BJ (cell line): ENCODE measurements at places on chromosomes 6 and 20.

GRCh38 chr6:80211286-80211685, 104.8 kb downstream of the BCKDHB start:
- no peak for DNase-seq

DNA sequence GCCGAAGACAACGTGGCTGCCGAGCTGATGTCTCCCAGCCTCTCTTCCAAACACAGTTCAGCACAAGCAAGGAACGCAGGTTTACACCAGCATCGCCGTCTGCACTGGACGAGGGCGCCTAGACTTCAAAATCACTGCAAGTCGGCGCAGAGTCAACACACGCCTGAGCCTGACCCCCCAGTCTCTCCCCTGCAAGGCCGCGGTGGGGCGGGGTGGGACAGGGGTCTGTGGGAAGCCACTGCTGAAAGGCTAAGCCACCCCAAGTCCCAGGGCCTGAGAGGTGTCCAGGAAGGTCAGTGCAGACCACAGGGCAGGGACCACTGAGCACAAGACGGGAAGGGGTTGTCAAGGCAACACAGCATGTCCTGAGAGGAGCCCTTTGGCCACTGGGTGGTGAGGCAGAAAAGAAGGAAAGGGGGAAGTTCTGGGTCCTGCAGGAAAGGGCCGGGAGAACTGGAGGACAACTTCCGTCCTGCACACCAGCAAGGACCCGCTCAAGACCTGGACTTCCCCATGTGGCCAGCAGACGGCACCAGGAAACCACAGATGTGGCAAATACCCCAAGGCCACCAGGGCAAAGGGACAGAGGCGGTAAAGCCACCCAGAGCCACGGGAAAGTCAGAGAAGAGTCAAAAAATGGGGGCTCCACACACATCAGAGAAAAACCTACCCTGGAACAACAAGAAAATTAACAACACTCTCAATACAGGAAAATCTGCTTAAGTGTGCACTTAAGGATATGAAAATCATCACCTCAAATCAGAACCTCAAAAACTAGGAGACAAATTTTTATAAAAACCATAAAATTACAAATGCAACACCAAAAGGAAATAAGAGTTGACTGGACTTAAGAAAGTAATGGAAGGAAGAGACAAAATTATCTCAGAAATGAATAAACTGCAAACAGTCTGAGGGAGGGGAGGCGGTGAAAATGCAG, 84.8 kb downstream of the TAF4 start:
- no peak for DNase-seq

- DNase-seq, result no peak
Measured at GRCh38 chr6:168641446-168641845, 200.5 kb downstream of the SMOC2 start.

- no peak for DNase-seq
Measured at GRCh38 chr20:22924949-22925612, 110.0 kb upstream of the SSTR4 start.

GRCh38 chr6:22681761-22682160, 112.4 kb downstream of the HDGFL1 start:
- DNase-seq, result no peak

GRCh38 chr6:48619771-48620170, 508.8 kb upstream of the PTCHD4 start:
- no peak for DNase-seq

GRCh38 chr6:35179901-35180535, 33.7 kb upstream of the SCUBE3 start:
- no peak for DNase-seq

DNA sequence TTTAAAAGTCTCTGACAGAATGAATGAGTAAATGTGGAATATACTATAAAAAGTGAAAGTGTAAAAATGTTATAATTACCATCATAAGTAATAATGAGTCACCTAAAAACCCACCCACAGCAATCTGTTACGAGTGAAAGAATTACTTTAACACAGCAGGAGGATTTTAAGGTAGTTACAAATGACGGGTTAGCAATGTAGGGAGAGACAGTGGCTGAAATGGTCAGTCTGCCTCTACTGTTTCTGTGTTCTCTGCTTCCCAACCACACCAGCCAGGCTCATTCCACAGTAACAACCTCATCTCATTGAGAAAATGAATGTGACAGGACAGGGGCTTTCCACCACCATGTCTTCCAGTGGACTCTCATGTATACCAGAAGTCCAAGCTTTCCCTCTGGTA, 124.4 kb upstream of the KCNK16 start:
- no peak for DNase-seq

- no peak for DNase-seq
Measured at GRCh38 chr6:106959985-106960384, 14.5 kb downstream of the CD24 start.

GRCh38 chr6:132400555-132400882, 756 bp downstream of the MOXD1 start:
- no peak for DNase-seq
